ENCODE measurements at places on chromosomes 5 and 9. TPM values are rescaled to one million over a fixed set of nuclear protein-coding genes. Genes with fewer than 3 reads are reported as not detected.

- DNase-seq = no peak
Observed at GRCh38 chr9:126980231-126980630, 65.6 kb downstream of the RALGPS1 start.

GRCh38 chr5:4027088-4027734 is 431.6 kb downstream of the IRX1 start:
- no peak for DNase-seq

GRCh38 chr9:121758693-121759092 is 107.3 kb downstream of the DAB2IP start:
- no peak for DNase-seq

GRCh38 chr5:40401284-40402006 is 278.3 kb upstream of the PTGER4 start:
- DNase-seq = no peak

Gene TNFSF8
- total RNA-seq = 0.96 TPM

DNA sequence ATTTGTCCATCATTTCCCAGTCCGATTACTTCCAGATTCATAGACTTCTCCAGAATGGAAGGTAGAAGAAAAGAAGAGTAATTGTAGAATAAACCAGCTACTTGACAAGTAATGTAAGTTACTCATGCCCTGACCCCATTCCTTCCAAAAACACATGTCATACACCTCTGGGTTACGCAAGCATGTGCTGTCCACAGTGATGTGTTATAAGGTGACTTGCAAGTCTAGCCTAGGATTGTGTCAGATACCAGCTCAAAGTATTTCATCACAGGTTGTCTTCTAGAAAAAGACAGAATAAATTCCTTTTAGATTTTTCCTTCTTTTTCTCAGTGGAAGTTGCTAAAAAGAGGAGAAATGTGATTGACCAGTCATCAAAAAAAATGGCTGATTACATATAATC is 8.0 kb upstream of the TLR4 start:
- no peak for DNase-seq

DNA sequence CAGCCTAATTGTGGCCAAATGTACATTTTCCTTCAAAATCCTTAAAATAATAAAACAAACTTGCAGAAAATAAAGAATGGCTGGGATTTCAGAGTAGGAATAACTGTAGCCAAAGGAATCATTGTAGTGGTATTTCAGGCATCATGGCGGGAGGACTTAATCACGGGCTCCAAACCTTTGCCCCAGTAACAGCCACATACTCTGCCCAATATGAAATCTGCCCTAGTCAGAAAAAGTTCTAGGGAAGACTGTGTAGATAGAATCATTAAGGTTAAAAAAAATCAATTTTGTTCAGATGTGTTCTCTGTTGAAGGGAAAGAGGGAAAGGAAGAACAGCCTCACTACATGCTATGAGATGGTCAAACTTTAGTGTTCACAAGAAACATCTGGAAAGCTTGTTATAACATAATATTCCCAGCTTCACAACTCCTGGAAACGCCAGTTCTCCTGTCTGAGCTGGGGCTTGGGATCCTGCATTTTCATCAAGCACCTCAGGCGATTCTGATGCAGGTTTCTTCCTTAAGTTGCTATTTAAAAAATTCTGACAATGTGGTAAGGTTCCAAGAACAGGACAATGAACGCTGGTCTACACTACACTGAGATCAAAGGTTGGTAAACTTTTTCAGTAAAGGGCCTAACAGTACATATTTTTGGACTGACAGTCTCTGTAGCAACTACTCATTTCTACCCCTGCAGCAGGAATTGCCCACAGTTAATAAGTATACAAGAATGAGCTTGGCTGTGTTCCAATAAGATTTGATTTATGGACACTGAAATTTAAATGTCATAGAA is 87.9 kb downstream of the CEMIP2 start:
- DNase-seq = no peak

Gene C5orf58
- total RNA-seq = not detected

- DNase-seq = no peak
Observed at GRCh38 chr5:56479696-56480077, 246.6 kb upstream of the ANKRD55 start.

Gene CD274
- 23.8 TPM for total RNA-seq

Gene HSD17B4
- 65.0 TPM for total RNA-seq

- DNase-seq = no peak
Observed at GRCh38 chr9:38138276-38138675, 69.2 kb upstream of the SHB start.

DNA sequence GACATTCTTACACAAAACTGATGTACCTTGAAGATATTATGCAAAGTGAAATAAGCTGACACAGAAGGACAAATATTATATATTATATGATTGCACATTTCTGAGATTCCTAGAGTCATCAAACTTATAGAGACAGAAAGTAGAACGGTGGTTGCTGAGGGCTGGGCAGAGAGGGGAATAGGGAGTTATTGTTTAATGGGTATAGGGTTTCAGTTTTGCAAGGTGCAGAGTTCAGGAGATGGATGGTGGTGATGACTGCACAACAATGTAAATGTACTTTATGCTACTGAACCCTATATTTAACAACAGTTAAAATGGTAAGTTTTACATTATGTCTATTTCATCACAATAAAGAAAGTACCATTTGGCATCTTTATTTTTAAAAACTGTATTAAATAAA is 315.8 kb upstream of the POU5F2 start:
- no peak for DNase-seq

DNA sequence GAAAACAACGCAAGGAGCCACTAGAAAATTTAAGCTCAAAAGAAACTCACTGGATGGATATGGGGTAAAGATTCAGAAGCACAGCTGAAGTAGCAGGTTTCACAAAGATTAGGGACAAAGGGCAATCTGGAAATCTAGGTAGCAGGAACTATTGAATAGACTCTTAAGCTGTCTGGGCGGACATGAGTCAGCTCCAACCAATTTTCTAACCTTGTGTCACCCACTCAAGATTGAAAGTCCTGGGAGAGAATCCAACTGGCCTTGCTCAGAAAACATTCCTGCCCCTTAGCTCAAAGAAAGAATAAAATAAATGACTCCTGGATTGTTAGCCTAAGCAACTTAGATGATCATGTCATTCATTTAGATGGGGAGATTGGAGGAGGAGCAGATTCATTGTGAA is 69.2 kb downstream of the STK32A start:
- no peak for DNase-seq

- no peak for DNase-seq
Observed at GRCh38 chr5:154557548-154557947, 79.5 kb upstream of the HAND1 start.

DNA sequence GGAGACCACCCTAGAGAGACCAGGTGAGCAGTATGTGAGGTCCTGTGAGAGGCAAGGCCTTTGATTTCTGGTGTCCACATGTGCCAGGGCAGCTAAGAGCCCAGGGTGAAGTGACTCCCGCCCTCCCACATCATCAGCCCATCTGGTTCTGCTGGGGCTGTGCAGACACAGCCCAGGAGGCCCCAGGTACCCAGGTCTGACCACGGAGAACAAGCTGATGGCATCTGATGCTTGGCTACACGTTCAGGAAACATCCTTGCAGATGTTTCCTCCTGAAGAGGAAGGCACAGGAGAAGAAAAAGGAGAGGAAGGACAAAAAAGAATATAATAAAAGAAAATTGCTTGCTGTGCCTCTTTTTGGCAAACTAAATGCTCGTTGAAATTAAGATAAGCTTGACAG is 225.8 kb downstream of the PAX5 start:
- no peak for DNase-seq

DNA sequence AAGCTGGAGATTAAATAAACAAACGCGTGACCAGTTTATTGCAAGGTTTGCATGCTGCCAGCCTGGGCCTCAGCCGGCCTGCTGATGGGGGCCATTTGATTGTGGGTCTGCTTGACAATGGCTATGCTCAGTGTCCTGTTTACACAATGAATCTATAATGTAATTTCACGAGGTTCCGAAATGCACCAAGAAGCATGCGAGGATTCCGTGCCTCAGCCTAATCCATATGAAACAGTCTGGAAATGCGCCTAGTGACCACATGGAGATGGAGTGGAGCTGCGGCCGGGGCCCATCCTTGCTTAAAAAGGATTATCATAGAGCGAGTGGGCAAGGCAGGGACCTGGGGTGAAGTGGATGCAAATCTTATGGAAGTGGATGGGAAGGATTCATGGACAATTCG is 382.4 kb downstream of the CDK5RAP2 start:
- no peak for DNase-seq

DNA sequence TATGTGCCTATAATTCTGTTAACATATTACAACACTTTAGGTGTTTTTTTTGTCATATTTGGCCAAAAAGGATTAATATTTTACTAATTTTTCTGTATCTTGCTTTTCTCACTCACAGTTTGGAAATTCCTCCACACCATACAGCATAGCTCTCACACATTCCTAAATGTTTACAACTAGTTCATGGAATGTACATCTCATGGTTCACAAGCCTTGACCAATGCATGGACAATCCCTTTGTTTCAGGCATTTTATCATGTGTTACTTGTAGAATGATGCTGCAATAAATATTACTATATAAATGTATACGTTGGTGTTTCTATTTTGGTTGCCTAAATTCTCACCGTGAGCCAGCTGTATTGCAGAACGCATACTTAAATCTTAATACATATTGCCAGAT is 80.5 kb upstream of the SPATA31C2 start:
- DNase-seq = no peak

Gene SHOC1
- not detected for total RNA-seq

DNA sequence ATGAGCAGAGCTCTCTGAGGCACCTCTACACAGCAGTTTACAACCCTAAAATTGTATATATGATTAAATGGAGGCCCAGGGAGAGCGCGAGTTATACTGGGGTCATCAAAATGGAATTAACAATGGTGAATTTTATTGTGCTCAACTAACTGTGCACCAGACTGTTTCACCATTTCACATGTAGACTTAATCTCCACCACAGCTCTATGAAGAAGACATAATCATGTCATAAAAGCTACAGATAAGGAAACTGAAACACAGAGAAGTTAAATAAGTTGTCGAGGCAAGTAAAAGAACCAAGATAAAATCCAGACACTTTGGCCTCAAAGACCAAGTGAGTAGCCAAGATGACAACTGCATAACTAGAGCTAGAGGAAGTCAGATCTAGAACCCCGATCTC is 1.5 kb downstream of the SH3TC2 start:
- no peak for DNase-seq

DNA sequence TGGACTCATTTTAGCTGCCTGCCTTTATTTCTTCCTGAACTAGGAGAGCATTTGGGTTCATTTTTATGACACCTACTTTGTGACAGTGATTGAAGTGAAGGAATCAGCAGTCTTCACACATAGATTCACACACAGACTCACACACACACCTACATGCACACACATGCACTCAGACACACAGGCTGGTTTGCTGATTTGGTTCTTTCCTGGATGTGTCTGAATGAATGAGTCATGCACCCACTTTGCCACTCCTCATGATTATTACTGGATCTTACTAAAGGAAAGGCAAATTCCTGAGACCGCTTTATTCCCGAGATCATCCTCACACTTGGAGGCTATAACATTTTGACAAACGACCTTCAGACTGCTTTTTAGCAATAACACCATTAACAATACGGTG is 529.5 kb downstream of the AGTPBP1 start:
- DNase-seq = no peak

DNA sequence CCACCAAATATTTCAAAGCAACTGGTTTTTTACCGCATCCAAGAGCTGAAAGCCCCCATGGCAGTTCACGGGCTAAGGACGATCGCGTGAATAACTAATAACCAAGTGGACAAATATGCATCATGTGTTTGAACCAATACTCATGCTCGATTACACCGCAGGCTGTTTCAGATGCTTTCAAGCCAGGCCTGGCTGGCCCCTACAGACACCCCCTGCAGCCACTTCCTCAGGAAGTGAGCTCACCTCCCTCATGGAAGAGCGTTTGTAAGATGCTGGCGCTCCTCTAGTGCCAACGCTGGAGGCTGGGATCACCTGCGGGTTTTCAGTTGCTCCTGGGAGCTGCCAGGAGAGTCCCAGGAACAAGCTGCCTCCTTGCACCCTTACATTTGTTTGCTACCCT is 53.9 kb upstream of the PTCH1 start:
- no peak for DNase-seq

GRCh38 chr9:95373069-95373681 is 55.7 kb upstream of the FANCC start:
- no peak for DNase-seq

DNA sequence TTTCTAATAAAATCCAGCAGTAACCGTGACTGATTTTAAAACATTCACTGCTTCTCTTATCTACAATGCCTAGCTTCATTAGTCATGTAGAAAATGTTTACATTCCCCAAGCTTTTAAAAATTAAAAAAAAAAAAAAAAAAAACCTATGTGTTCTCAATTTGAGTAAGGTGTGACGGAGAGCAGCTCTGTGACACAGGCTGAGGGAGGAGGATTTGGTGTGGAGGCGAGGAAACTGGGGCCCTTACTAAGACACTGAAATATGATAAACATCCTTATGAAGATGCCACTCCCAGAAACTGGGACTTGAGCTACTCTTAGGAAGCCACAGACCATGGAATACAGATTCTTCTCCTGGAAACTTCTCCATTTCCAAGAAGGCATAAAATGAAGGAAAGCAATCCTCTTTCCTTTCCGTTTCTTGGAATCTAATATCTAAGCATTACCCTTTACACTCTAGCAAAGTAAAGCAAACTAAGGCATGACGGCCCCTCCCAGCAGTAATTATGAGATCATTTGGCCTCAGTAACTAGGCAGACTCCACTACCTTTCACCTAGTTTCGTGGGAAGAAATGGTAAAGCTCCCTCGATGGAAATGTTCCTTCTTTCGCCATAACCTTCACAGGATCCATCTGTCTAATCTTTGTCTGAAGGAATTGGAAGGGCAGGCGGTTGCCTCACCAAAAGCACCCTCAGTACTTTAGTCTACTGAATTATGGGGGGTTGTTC is 23.5 kb downstream of the GRAMD2B start:
- no peak for DNase-seq

GRCh38 chr9:12778389-12778788 is 3.6 kb downstream of the LURAP1L start:
- DNase-seq = no peak

DNA sequence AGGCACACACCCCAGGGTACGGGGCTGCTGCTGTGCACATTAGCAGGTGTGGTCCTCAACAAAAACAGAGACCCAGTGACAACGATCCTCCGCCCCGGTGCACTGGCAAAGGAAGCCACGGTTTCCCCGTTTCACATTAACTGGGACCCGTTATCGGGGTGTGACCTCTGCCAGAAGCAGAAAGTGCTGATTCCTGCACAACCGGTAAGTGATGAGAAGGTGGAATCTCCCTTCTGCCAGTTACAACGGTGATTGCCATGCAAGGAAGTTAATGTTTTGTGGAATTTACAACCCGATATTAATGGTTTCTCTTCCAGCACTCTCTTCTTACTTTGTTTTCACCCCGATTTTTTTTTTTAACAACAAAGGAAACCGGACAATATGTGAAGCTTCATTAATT is 294.9 kb upstream of the IRX1 start:
- DNase-seq = no peak

- no peak for DNase-seq
Observed at GRCh38 chr5:33381243-33381642, 59.5 kb upstream of the TARS1 start.

Gene ANKS6
- 13.0 TPM for total RNA-seq

Gene HEMGN
- total RNA-seq = not detected
